ENCODE measurements at places on chromosomes 5 and 9.

GRCh38 chr5:135454946-135455345, 2.8 kb upstream of the TIFAB start:
- no peak for DNase-seq

- DNase-seq, result peak; percentile 59
Observed at GRCh38 chr5:113166852-113167366, 190.3 kb downstream of the DCP2 start.

DNA sequence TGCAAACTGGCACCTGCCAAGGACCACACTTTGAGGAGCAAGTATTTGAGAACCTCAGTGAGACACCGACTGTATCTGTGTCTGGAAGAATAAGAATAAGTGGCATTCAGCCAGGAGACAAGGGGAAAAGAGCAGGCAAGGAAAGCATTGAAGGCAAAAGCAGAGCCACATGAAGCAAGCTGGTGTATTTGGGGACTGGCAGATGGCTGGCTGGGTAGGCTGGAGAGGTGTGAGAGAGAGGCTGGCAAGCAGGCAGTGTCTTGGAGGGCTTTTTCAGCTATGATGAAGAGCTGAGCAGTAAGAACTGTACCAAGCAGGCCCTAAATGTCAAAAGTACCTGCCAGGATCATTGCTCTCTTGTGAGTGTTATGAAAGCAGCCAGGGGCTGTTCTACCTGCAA, 14.1 kb upstream of the C5orf58 start:
- no peak for DNase-seq

DNA sequence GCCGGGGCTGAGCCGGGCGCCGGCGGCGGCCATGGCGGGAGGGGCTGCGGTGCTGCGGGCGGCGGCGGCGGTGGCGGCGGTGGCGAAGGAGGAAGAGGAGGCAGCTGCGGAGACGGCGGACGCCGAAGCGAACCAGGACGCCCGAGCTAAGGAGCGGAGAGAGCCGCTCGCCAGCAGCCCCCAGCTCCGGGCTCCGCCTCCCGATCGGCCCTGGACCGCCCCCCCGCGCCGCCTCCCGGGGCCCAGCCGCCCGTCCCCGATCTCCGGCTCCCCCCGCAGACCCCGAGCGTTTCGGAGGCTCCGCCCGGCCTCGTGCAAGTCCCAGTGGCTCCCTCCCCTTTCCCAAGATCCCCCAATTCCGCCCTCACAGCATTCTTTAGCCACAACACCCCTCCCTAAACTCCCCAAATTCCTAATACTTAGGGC, at the start of gene ASTN2:
TSS of gene ASTN2 (minus strand) at position 152 of the 426 bp plus-strand sequence. CDS start at position 33, 119 bp downstream.
- peak; percentile 13 for DNase-seq

- DNase-seq, result no peak
Observed at GRCh38 chr9:76366275-76366674, 28.0 kb downstream of the RFK start.

GRCh38 chr5:147734894-147735293, 47.6 kb downstream of the JAKMIP2 start:
- no peak for DNase-seq

GRCh38 chr5:172885597-172886340, 51.7 kb downstream of the ERGIC1 start:
- no peak for DNase-seq

DNA sequence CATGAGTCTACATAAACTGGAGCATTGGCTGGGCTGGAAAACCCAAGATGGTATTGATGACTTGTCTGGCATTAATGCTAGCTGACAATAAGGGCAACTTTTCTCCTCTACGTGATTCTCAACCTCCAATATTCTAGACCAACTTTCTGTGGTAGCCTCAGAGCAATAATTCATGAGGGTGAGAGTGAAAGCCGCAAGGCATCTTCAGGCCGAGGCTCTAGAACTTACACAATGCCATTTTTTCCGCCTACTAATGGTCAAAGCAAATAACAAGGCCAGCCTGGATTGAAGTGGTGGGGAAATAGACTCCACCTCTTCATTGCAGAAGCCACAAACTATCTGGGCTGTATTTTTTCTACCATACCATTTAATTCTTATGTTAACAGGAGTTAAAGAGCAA, 267.4 kb downstream of the GABRG2 start:
- DNase-seq, result no peak

GRCh38 chr5:5487585-5488360, 65.3 kb downstream of the ICE1 start:
- DNase-seq, result no peak

GRCh38 chr9:92164490-92164889, 49.3 kb upstream of the SPTLC1 start:
- no peak for DNase-seq

DNA sequence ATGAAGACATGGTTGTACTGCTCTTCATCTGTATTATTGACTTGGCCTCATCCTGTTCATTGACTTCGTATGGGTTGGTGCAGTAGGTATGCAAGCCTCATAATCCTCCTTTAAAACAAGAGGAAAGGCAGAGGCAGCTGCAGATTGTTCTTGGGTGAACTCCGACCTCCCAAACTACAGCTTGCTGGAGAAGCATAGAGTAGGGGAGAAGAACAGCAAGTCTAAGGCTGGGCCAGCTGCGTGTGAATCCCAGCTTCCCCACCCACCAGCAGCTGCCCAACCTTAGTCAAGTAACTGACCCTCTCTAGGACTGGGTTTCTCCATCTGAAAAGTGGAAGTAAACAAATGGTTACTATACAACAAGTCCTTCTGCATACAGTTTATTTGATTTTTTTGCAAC, 114.5 kb upstream of the WWC1 start:
- DNase-seq, result no peak

DNA sequence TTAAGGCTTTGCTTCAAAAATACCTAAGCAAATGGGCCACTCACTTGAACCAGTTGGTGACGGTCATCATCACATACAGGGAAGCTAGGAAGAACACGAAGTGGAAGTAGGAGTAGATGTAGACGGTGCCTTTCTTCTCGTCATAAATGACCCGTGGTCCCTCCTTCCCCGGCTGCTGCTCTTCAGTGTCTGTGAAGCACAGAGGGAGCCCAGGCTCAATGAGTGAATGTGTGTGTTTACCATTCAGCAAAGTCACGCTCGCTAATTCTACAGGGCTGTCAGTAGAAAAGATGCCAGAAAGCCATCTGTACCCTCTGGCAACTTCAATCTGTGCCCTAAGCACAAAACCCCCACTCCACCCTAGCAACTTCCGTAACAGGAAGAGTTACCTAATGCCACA, 109.8 kb downstream of the SERINC5 start:
- DNase-seq, result no peak

DNA sequence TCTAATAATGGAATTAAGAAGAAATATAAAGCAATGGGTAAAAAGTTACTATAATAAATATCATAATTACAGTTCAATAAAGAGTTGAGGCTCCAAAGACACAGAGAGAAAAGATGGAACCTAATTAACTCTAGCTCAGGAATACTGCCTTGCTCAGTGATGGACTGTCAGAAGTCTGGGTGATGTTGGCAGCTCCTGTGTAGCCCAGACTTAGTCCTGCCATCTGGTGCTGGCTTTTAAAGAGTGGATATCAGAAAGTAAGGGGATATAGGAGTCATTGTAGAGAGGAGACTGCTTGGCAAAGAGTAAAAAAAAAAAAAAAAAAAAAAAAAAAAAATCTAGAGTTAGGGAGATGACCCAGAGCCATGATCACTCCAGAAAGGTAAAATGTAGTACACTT, 551.9 kb upstream of the DMAC1 start:
- DNase-seq, result no peak

DNA sequence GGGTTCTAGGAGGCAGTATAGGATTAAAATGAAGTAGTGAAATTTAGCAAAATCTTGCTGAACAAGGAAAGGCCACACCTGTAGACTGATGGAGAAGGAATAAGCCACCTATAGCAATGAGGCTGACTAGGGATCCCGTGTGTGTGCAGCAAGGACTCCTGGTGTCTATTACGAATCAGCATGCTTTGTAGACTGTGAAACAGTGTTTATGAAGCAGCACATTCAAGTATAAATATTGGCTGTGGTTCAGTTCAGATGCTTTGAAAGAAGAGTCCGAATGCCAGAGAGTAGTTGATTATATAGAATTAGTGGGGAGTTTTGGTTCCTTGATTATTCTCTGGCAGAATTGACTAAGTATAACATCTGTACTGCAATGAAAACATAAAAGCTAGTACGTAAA, 41.8 kb downstream of the CAST start:
- peak; percentile 19 for DNase-seq

DNA sequence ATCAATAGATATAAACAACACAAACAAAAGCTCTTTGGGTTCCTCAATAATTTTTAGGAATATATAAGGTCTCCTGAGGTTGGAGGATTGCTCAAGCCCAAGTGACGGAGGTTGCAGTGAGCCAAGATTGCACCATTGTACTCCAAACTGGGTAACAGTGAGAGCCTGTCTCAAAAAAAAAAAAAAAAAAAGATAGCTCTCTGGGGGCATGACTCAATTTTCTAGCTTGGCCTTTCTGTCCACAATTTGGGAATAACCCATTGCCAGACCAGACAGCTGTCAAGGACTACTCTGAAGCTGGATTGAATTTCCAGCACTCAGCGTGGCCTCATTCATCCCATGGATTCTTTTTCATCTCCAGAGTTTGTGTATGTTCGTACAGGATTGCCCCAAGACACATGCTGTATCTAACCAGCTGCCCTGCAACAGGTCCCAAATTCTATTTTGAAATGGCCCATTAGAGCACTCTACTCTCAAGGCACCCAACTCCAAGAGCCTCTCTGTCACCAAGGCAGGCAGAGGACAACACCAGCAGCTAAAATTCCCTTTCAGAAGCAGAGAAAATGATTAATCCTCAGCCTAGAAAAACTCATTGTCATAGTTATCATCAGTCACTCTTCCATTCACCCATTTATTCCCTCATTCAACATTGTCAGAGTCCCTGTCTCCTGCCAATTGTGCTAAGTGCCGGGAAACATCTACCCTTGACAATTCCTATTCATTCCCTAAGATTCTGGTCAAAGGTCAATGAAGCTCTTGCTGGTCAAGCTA, 8.7 kb downstream of the FAM193B start:
- DNase-seq, result peak; percentile 81

DNA sequence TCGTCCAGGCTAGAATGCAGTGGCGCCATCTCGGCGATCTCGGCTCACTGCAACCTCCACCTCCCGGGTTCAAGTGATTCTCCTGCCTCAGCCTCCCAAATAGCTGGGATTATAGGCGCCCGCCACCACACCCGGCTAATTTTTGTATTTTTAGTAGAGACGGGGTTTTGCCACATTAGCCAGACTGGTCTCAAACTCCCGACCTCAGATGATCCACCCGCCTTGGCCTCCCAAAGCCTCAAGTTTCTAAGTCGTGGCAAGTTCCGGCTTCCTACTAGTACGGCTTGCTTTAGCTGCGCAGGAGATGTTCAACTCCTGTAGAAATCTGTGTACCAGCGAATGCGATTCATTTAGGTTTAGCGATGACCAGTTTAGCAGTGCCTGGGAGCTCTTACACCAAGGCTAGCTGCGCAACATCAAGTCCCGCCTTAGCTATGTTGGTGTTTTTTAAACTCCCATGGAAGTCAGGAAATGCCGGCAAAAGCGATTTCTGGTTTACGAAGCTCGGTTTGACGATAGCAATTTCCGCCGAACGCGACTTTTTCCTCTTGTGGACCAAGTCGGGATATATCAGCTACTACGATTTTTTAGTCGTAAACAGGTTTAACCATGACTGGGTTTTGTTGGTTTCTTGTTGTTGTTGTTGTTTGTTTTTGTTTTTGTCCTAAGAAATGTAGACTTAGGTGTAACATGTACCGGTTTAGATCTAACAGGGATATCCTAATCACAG, 46.4 kb downstream of the ANXA2R start:
- DNase-seq, result peak; percentile 76

GRCh38 chr5:120761986-120762385, 297.9 kb downstream of the PRR16 start:
- DNase-seq, result no peak

DNA sequence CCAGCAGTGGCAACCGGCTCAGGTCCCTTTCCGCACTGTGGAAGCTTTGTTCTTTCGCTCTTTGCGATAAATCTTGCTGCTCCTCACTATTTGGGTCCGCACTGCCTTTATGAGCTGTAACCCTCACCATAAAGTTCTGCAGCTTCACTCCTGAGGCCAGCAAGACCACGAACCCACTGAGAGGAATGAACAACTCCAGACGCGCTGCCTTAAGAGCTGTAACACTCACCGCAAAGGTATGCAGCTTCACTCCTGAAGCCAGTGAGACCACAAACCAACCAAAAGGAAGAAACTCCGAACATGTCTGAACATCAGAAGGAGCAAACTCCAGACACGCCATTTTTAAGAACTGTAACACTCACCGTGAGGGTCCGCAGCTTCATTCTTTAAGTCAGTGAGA, 103.5 kb downstream of the GLIS3 start:
- peak; percentile 40 for DNase-seq

- DNase-seq, result no peak
Observed at GRCh38 chr5:158155811-158156505, 297.0 kb upstream of the CLINT1 start.

- peak; percentile 76 for DNase-seq
Observed at GRCh38 chr9:123062351-123063176, 29.1 kb downstream of the GPR21 start.

GRCh38 chr9:107727086-107727780, 237.7 kb upstream of the KLF4 start:
- DNase-seq, result peak; percentile 69

GRCh38 chr9:82466616-82467260, 478.2 kb downstream of the SPATA31D1 start:
- peak; percentile 5 for DNase-seq

- DNase-seq, result no peak
Observed at GRCh38 chr5:55429613-55430253, 105.0 kb downstream of the PLPP1 start.

- DNase-seq, result no peak
Observed at GRCh38 chr9:129774791-129775447, 22.1 kb upstream of the PTGES start.

DNA sequence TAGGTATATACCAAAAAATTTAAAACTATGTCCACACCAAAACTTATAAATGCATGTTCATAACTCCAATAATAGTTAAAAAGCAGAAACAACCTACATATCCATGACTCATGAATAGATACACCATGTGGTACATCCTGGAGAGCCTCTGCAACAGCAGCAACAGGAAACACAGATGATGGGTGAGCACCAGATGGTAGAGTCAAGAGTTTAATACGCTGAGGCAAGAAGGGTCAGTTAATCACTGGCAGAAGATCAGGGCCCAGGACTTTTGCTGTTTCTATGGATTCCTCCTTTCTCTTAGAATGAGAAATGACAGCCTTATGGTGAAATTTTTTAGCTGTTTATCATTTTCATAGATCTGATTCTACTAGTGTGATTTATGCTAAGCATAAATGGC, 351.8 kb upstream of the ADAMTSL1 start:
- DNase-seq, result peak; percentile 14

DNA sequence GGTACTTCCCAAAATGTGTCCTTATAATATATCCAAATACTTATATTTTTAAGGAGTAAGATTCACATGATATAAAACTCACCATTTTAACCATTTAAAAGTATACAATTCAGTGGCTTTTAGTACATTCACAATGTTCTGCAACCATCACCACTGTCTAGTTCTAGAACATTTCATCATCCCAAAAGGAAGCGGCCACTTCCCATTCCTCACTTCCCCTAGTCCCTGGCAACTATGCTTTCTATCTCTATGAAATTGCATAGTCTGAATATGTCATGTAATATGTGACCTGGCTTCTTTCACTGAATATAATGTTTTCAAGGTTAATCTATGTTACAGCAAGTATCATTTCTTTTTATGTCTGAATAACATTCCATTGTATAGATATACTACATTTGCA, 615.1 kb upstream of the SGCD start:
- no peak for DNase-seq
